ENCODE measurements at places on chromosomes 4 and X.

DNA sequence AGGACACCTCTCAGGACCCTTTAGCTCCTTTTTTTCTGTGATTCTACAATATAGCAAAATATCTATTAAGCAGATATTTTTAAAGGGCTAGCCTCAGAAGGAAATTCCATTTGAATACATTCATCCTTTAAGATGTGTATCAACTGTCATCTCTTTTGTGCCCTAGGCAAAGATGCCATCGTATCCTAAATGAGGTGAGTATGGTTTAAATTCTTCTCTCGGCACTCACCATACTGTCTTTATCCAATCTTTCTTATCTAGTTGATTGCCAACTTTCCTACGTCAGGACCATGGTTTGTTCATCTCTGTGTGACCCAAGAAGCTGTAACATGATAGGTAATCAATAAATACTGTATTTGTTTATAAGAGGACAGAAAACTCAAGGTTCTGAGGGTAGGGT is 176.0 kb downstream of the LDB2 start:
- H3K4me1 ChIP-seq: no peaks in the 10 kb centered on the region
- H3K27ac ChIP-seq: no peak overlapping the region
- H3K36me3 ChIP-seq: no peaks in the 10 kb centered on the region
- no peak overlapping the region for H3K4me3 ChIP-seq

DNA sequence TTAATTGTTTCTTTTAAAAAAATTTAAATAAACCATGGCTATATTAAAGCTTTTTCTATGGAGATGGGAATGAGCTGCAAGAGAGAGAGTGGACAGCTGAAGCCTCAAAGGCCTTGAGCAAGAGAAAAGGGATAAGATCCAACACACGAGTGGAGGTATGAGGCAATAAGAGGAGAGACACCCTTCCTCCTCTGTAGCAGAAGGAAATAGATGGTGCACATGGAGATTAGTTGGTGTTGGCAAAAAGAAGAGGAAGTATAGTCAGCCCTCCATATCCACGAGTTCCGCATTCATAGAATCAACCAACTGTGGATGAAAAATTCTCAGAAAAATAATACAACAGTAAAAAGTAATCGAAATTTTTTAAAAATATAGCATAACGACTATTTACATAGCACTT is 3.2 kb downstream of the CXorf38 start:
- no peaks in the 10 kb centered on the region for H3K27me3 ChIP-seq
- peaks cover 52% of the 10 kb centered on the region for H3K4me1 ChIP-seq
- peak overlapping the region; percentile 78 for H3K27ac ChIP-seq

- peaks cover 3% of the 10 kb centered on the region for H3K36me3 ChIP-seq
- H3K27ac ChIP-seq: no peak overlapping the region
- no peaks in the 10 kb centered on the region for H3K27me3 ChIP-seq
- no peaks in the 10 kb centered on the region for H3K4me1 ChIP-seq
- no peak overlapping the region for H3K4me3 ChIP-seq
Observed at GRCh38 chr4:121674696-121675095, 22.1 kb downstream of the ANXA5 start.

DNA sequence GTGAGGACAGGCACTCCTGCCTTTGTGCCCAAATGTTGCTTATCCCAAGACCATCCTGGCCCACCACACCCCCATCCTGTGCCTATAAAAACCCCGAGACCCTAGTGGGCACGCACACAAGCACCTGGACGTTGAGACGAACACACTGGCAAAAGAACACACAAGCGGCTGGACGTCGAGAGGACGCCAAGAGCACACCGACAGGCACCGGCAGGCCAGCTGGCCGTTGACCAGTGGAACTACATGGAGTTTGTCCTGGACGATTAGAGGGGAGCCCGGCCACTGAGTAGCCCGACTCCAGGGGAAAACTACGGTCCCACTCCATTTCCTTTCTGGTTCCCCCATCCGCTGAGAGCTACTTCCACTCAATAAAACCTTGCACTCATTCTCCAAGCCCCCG is 301.7 kb downstream of the PCDH10 start:
- H3K4me3 ChIP-seq: no peak overlapping the region
- H3K4me1 ChIP-seq: no peaks in the 10 kb centered on the region
- DNase-seq: no peak

GRCh38 chr4:22719218-22719617 is 26.5 kb downstream of the GBA3 start:
- no peak for DNase-seq
- no peak overlapping the region for H3K4me3 ChIP-seq
- no peaks in the 10 kb centered on the region for H3K4me1 ChIP-seq
- no peak overlapping the region for H3K27ac ChIP-seq
- H3K36me3 ChIP-seq: no peaks in the 10 kb centered on the region
- no peaks in the 10 kb centered on the region for H3K27me3 ChIP-seq

GRCh38 chr4:114464726-114465272 is 133.8 kb upstream of the UGT8 start:
- no peaks in the 10 kb centered on the region for H3K27me3 ChIP-seq
- DNase-seq: no peak
- H3K4me1 ChIP-seq: no peaks in the 10 kb centered on the region
- no peak overlapping the region for H3K27ac ChIP-seq
- H3K4me3 ChIP-seq: no peak overlapping the region

- no peaks in the 10 kb centered on the region for H3K27me3 ChIP-seq
- no peak for DNase-seq
- no peak overlapping the region for H3K27ac ChIP-seq
- no peak overlapping the region for H3K4me3 ChIP-seq
Observed at GRCh38 chrX:118459494-118459893, 36.1 kb upstream of the DOCK11 start.

- H3K27me3 ChIP-seq: no peaks in the 10 kb centered on the region
- DNase-seq: no peak
- H3K4me3 ChIP-seq: no peak overlapping the region
- H3K36me3 ChIP-seq: no peaks in the 10 kb centered on the region
Observed at GRCh38 chr4:38860788-38861424, 4.3 kb upstream of the TLR6 start.

- H3K27ac ChIP-seq: peak overlapping the region; percentile 58
- no peak for DNase-seq
- peak overlapping the region; percentile 26 for H3K4me3 ChIP-seq
- H3K4me1 ChIP-seq: peaks cover 9% of the 10 kb centered on the region
Observed at GRCh38 chr4:15703439-15703838, 574 bp downstream of the BST1 start.

- peaks cover 13% of the 10 kb centered on the region for H3K4me1 ChIP-seq
- DNase-seq: no peak
- H3K27ac ChIP-seq: no peak overlapping the region
Observed at GRCh38 chr4:105189855-105190650, 43.4 kb downstream of the TET2 start.

- DNase-seq: no peak
- peaks cover 32% of the 10 kb centered on the region for H3K27me3 ChIP-seq
- H3K36me3 ChIP-seq: no peaks in the 10 kb centered on the region
- peaks cover 4% of the 10 kb centered on the region for H3K4me1 ChIP-seq
Observed at GRCh38 chr4:7399440-7400234, 35.1 kb downstream of the PSAPL1 start.

DNA sequence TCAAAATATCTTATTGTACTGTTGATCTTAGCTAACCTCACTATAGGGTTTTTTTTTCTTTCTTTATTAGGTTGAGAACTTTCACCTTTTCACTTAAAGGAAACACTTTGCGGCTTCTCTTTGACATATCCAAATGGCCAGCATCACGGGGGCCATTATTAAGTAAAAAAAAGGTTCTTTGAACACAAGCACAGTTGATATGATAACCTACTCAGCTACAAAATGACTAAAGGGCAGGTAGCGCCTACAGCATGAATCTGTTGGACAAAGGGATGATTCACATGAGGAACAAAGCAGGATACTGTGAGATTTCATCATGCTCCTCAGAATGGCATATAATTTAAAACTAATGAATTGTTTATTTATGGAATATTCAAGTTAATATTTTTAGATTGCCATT is 119.6 kb downstream of the CCSER1 start:
- H3K4me1 ChIP-seq: no peaks in the 10 kb centered on the region
- no peaks in the 10 kb centered on the region for H3K36me3 ChIP-seq
- no peak overlapping the region for H3K4me3 ChIP-seq

- no peaks in the 10 kb centered on the region for H3K36me3 ChIP-seq
- H3K27me3 ChIP-seq: no peaks in the 10 kb centered on the region
- H3K4me3 ChIP-seq: peak overlapping the region; percentile 10
- no peak for DNase-seq
Observed at GRCh38 chr4:4677556-4678522, 136.0 kb upstream of the STX18 start.

DNA sequence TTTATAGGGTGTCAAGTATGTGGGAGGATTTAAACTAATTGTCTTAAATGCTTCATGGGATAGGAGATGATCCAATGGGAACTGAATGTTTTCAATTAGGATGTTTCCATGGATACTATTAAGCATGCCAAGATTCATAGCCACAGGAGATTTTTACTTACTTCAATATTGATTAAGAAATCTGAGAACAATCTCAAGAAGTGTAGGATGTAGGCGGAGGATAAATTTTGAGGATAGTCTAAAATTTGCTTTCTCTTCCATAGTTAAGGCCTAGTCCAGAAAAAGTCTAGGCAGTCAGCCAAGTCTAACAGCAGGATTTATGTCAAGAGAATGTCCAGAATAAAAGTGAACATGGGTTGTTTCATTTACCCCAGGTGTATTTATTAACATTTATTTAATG is 32.8 kb downstream of the REPS2 start:
- H3K4me1 ChIP-seq: no peaks in the 10 kb centered on the region
- no peaks in the 10 kb centered on the region for H3K36me3 ChIP-seq
- no peak overlapping the region for H3K27ac ChIP-seq
- no peaks in the 10 kb centered on the region for H3K27me3 ChIP-seq
- DNase-seq: no peak

GRCh38 chrX:64975989-64976672 is at the start of gene ZC4H2:
ZC4H2 (minus strand) TSS chrX:64976450; CDS start chrX:64976377, 73 bp downstream.
- H3K4me3 ChIP-seq: peak within 1 kb of the TSS; percentile 71
- H3K4me1 ChIP-seq: peaks cover 8% of the 10 kb centered on the region
- DNase-seq: peak; percentile 1
- H3K36me3 ChIP-seq: no peaks in the 10 kb centered on the region
- H3K27me3 ChIP-seq: no peaks in the 10 kb centered on the region

GRCh38 chrX:20028588-20028987 is 37.7 kb upstream of the BCLAF3 start:
- H3K36me3 ChIP-seq: no peaks in the 10 kb centered on the region
- H3K4me1 ChIP-seq: no peaks in the 10 kb centered on the region
- no peak overlapping the region for H3K27ac ChIP-seq

GRCh38 chrX:66544181-66544580 is 94.7 kb downstream of the EDA2R start:
- no peaks in the 10 kb centered on the region for H3K27me3 ChIP-seq
- no peaks in the 10 kb centered on the region for H3K4me1 ChIP-seq
- H3K4me3 ChIP-seq: no peak overlapping the region
- H3K27ac ChIP-seq: no peak overlapping the region
- H3K36me3 ChIP-seq: no peaks in the 10 kb centered on the region
- DNase-seq: no peak

DNA sequence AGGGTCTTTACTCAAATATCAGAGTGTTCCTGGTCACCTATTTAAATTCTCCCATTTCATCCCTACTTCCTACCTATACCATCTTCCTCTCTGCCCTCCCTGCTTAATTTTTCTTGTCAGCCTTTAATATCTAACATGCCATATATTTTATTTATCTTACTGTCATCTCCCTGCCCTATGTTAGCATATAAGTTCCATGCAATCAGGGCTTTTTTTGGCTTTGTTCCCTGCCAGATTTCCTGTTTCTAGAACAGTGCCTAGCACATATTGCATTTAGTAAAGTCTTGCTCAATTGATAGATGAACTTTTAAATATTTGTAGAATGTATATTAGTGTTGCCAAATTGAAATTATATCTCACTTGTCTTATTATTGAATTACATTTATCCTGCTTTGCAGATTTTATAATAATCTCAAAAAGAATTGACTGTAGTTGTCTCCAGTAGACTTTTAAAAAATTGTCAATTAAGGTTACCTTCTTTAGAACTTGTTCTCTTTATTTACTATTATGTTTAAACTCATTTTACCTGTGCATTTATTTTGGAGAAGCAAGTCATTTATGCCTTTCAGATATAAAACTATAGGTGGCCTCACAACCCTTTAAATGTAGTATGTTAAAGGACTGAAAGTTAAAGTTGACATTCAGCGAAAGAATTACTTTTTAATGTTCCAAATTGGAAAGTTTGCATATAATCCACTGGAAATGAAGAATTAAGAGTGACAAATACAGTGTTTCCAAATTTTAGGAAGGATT is 108.2 kb upstream of the BMPR1B start:
- no peak overlapping the region for H3K27ac ChIP-seq
- no peaks in the 10 kb centered on the region for H3K4me1 ChIP-seq
- H3K36me3 ChIP-seq: peaks cover 85% of the 10 kb centered on the region
- no peaks in the 10 kb centered on the region for H3K27me3 ChIP-seq
- no peak for DNase-seq

- H3K36me3 ChIP-seq: no peaks in the 10 kb centered on the region
- peak overlapping the region; percentile 48 for H3K4me3 ChIP-seq
Observed at GRCh38 chrX:136196691-136197155, 49.4 kb downstream of the FHL1 start.

GRCh38 chr4:111449657-111450056 is 695.6 kb upstream of the FAM241A start:
- H3K4me1 ChIP-seq: no peaks in the 10 kb centered on the region
- no peak for DNase-seq
- H3K27me3 ChIP-seq: no peaks in the 10 kb centered on the region
- no peak overlapping the region for H3K4me3 ChIP-seq

- DNase-seq: no peak
- no peak overlapping the region for H3K4me3 ChIP-seq
- no peaks in the 10 kb centered on the region for H3K4me1 ChIP-seq
- no peaks in the 10 kb centered on the region for H3K27me3 ChIP-seq
- no peak overlapping the region for H3K27ac ChIP-seq
Observed at GRCh38 chrX:107102980-107103379, 15.6 kb downstream of the RBM41 start.

DNA sequence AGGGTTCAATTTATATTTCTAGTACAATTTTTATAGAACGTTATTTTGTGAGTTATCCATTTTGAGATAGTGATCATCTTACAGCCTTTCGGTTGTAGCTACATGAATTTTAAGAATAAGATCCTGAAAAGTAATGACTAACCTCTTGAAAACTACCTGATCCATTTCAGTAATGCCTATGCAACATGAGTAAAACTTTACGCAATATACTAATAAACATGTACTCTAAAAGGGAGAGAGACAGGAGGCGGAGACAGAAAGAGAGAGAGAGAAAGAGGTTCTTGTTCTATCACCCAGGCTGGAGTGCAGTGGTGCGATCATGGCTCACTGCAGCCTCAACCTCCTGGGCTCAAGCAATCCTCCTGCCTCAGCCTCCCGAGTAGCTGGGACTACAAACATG is 816.1 kb downstream of the CCSER1 start:
- H3K4me1 ChIP-seq: no peaks in the 10 kb centered on the region
- H3K27ac ChIP-seq: no peak overlapping the region
- DNase-seq: no peak

DNA sequence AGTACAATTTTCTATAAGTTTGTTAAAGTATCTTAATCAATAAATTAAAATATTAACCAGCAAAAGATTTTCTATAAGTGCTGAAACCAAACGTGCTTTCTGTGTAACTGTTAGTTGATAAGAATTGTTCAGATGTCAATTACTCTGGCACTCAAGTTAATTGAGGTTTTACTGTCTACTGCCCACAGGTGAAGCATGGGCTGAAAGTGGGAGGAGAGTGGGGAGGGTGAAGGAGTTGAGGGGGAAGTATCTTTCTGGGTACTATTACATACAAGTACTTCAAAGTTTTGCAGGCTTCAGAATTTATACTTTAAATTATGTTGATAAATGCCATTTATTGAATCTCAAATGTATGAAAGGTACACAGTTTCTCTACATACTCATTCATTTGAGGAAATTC is 19.1 kb upstream of the CXCL3 start:
- no peaks in the 10 kb centered on the region for H3K4me1 ChIP-seq
- H3K27me3 ChIP-seq: no peaks in the 10 kb centered on the region
- DNase-seq: no peak
- no peak overlapping the region for H3K27ac ChIP-seq
- no peak overlapping the region for H3K4me3 ChIP-seq
- no peaks in the 10 kb centered on the region for H3K36me3 ChIP-seq
